ENCODE measurements at places on chromosomes 11 and 22.

- DNase-seq, result no peak
Observed at GRCh38 chr11:115311949-115312348, 192.3 kb downstream of the CADM1 start.

DNA sequence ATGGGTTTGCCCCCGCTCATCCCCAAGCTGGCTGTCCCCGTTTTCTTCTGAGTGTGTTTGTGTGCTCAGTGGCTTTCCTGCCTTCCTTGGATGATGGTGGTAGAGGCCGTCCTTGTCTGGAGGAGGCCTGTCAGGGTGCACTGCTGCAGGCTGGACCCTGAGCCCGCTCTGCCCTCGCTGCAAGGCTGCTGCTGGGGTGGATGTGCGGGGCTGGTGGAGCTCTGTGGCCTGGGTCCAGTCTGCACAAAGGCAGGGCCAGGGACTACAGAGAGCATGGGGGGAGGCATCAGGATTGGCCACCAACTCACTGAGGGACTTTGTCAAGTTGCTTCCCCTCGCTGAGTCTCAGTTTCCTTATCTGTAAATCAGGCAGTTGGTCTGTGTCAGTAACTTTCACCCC lies 275.0 kb downstream of the KIRREL3 start:
- DNase-seq, result no peak

GRCh38 chr11:72951193-72951592 lies 137.0 kb downstream of the ATG16L2 start:
- no peak for DNase-seq

GRCh38 chr22:22045571-22046335 lies 63.2 kb upstream of the TOP3B start:
- DNase-seq, result no peak

DNA sequence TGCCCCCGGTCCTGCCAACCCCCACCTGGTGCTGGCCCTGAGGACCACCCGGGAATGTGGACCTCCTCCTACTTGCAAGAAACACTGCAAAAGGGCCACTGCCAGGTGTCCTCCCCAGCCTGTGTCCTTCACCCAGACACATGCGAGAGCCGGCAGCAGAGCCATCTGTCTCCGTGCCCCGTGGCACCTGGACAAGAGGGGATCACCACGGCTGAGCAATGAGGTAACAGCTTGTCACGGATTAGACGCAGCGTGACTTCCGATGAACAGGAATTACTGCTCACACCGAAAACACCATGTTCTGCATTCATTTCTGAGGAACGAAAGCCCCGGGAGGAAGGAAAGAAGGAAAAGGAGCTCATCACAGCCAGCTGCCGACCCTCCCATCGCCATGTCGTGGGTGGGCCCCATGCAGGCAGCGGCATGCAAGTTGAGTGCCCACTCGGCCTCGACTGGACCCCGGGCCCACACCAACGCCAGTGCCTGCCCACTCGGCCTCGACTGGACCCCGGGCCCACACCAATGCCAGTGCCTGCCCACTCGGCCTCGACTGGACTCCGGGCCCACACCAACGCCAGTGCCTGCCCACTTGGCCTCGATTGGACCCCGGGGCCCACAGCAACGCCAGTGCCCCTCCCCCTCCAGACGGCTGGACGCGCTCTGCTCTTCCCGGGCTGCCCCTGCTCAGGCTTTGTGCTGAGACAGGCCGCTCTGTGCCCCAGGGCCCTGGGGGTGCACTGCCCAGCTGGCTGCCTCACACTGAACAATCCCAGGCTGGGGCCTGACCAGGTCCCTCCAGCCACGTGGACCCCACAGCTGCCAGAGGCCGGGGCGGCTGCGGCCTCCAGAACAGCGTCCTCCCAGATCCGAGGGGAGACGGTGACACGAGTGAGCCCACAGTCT lies 22.0 kb downstream of the CHID1 start:
- DNase-seq, result no peak

GRCh38 chr11:45102810-45103621 lies 43.4 kb upstream of the PRDM11 start:
- peak; percentile 88 for DNase-seq

- peak; percentile 78 for DNase-seq
Observed at GRCh38 chr11:78350646-78351165, 66.9 kb downstream of the GAB2 start.

DNA sequence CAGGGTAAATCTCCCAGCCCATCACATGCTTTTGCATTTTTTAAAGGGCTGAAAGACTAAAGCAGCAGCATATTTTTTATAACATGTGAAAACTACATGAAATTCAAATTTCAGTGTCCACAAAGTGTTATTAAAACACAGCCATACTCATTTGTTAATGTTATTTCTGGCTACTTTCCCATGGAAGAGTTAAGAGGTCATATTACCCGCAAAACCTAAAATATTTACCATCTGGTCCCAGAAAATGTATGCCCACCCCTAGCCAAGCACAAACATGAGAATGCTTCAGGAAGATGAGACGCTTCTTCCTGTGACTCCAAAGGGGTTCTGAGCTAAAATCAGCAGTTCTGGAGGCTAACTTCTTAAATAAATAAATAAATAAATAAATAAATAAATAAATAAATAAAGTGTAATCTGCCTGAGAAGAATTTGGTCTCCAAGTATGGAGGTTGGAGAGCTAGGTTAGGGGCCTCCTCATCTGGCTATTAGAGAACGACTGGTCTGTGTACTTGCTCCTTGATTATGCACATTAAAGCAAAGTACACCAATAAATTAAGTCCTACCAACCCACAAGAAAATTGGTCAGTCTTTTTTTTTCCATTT lies 9.7 kb downstream of the IMMP1L start:
- DNase-seq, result no peak

DNA sequence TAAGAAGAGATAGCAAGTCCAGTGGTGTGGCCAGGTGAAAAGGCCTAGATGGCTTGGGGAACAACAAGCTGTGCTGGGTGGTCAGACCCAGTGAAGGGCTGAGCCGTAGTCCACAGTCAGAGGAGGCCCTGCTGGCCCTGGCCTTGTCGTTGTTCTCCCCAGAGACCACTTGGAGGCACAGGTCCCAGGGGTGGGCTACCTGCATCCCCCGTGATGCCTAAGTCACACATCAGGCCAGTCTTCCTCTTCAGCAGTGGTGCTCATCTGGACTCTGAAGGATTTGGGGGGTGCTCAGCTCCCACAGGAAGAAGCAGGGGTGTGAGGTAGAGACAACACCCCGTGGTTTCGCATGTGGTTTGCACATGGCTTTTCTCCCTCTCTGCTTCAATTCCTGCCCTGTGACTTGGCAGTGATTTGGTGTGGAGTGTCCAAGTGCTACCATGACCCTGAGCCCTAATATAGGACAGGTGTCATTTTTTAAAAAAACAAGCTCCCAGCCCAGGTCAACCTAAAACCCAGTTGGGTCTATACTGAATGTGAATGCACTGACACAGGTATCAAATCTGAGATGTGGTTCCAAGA lies 51.0 kb downstream of the ALX4 start:
- no peak for DNase-seq

DNA sequence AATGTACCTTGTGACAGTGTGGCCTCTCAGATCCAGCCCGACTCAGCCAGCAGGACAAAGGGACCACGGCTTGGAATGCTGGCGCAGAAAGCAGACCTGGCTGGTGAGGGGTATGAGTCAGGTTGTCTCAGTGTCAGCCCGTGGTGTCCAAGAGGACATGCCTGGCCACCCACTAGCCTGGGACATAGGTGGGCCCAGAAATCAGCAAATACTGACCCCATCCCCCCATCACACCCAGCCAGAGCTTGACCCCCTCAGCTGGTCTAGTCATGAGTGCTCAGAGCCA lies 4.5 kb downstream of the BANF1 start:
- DNase-seq, result no peak

DNA sequence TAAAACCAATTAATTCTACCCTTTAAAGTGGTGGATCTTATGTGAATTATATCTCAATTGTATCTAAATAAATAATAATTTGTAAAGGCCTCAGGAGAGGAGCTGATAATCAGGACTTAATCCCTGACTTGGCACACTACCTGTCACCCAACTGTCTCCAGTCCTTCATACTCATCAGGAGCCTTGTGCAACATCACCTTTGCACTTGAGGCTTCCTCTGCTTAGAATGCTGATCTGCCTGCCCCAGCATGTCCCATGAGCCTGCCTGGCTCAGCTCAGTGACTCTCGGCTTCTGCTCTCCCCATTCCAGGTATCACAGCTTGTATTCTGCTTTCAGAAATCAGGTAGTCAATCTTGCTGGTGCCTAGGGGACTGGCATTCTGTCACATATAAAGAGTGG lies 43.9 kb upstream of the PRODH start:
- DNase-seq, result no peak

- no peak for DNase-seq
Observed at GRCh38 chr11:60078745-60079144, 9.7 kb upstream of the MS4A2 start.

GRCh38 chr11:60915248-60915914 lies 1.4 kb downstream of the TMEM109 start:
- DNase-seq, result peak; percentile 82

DNA sequence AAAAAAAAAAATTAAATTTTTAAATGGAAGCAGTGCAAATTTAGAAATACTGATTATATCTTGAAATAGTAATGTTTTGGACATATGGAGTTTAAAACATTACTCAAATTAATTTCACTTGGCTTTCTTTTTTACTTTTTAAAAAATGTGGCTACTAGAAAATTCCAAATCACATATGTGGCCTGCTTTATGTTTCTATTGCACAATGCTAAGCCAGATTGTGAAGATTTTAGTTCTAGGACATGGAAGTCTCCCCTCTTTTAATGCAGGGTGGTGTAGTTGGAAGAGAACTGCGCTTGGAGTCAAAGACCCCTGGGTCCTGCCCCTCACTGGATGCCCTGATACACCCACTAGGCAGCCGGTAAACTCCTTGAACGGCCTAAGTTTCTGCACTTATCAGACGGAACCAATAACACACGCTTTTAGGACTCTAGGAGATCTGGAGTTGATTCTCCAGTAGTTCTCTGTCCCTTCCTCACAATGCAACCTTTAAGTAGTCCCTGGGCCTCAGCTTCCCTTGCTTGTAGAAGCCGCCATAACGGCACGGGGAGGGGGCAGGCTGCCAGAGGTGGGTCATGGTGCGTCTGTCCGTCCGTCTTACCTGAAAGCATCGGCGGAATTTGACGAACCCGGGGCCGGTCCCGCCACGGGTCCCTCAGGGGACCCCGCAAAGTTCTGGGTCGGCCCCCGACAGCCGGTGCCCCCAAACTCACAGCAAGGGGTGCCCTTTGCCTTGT lies 505 bp downstream of the FAM227A start:
- no peak for DNase-seq

GRCh38 chr11:4480577-4481239 lies 1.7 kb upstream of the OR52K1 start:
- DNase-seq, result no peak

DNA sequence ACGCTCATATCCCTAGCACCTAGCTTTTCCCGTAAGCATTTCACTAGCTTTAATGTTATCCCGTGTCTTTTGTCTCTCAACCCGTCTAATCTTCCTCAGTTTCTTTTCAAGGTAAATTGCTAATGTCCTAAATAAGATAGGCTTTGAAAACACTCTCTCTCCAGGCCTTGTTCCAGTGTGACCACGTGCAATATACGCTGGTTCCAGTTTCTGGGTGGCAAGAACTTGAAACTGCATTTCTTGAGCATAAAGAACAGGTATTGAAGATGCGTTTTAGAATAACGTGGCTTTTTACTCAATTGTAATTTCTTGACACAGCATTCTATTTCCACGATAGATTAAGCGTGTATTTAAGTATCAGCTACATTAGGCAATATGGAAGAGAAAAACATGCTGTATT lies 1.1 kb downstream of the CDC45 start:
- DNase-seq, result no peak
